Left forelimb (tissue), 1 donor: ENCODE measurements at places on chromosomes 12 and 14.

DNA sequence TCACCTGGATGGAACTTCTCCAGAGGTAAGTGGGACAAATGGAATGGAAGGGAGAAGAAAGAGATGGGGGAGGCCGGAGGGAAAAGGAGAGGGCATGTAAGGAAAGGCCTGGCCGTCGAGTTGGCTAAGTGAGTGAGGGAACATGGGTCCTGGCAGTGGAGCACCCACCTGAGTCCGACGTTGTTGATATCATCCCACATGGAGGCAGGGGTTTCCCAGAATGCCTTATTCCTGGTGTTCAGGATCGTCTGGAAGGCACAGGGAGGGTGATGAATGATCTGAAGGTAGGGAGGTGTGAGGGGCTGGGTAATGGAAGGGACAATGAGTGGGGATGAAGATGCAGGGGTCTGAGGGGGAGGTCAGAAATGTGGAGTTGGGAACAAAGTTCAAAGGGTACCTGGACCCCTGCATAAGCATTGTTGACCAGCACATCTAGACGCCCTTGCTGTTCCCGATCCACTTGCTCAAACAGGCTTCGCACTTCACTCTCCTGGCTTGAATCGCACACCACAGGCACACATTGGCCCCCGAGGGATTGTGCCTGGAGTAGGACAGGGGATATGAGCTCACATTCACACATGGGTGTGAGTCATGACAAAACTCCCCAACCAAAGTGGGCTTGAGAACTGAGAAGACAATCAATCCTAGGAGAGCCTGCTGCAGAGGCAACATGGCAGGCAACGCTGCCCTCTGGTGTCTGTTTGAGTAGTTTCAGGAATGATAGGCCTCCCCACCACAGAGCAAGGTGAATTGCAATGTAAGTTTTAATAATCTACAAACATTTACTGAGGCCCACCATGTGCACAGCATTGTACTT, 3.0 kb downstream of the DHRS1 start:
- DNase-seq, result no peak

- DNase-seq, result no peak
Measured at GRCh38 chr12:40515041-40515816, 177.0 kb upstream of the CNTN1 start.

DNA sequence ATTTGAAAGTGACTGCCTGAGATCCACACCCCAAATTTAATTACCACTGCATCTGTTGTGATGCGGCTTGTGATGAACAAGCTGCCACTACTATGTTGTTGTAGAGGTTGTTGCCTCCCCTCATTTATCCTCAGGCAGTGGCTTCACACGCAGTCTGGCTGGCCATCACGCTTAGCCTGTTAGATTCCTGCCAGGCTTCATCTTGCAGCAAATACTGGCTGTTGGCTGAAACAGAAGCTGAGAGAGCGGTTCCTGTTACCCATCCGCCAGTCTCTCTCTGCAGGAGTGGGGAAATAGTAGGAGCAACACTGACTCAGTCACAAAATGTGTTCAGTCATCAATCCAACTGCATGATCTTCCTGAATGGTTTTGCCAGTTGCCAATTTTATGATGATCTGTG, 934.4 kb downstream of the FLRT2 start:
- no peak for DNase-seq

GRCh38 chr14:100234511-100234910, 4.4 kb upstream of the YY1 start:
- no peak for DNase-seq

DNA sequence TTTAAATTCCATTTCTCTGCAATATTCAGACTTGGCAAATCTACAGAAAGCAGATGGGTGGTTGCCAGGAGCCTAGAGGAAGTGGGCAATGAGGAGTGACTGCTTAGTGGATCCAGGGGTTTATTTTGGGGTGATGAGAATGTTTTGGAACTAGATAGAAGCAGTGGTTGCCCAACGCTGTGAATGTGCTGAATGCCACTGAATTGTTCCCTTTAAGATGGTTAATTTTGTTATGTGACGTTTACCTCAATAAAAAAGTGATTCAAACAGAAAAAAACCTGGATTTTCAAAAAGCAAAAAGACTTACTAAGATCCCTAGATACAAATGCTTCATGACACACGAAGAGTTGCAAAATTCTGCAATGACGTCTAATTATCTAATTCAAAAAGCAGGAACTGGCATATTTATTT, 34.2 kb downstream of the DAO start:
- DNase-seq, result no peak

GRCh38 chr12:120162763-120163162, 31.8 kb downstream of the GCN1 start:
- DNase-seq, result no peak

DNA sequence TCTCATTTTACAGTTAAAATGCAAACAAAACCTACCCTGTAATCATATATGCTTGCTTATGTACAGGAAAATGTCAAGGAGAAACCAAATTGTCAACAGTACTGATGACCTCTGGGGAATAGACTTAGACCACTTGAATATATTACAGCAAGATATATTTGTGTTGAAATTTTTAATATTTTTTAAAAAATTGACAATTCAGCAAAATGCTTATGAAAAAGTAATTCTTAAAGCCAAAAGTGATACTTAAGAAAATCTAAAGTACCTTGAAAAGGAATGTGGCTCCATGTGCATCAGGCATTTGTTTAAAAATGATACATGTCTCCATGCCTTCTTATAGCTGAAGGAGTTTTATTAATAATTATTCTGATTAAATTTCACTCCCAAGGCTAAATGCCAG, 49.2 kb downstream of the PTPN21 start:
- DNase-seq, result no peak

DNA sequence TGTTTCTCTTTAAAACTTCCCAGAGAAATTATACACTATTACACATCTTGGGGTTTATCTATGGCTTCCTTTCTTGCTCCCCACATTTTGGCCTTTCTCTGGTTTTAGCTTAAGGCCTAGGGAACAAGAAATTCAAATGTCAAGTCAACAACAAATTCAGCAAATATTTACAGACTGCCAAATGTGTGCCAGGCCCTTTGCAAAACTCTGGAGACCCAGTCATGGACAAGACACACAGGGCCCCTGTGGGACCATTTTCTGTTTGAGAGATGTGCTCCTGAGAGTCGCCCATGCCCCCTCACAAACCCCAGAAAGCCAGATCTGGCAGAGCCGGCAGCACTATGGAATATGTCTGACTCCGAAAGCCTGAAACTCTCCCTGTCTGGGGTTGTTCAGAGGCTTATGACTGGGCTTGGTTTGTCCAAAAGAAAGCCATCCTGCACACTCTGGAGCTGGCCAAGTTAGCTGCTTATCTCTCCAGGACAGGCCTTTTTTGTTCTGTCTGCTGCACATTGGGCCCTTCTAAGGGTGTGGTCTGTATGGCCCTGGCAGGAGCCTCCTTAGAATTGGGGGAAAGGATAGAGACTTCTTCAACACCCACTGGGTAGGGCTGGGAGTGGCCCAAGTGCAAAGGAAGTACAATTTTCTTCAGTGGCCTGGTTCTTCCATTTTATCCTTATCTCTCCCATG, 1.1 kb upstream of the KRT3 start:
- no peak for DNase-seq

- no peak for DNase-seq
Measured at GRCh38 chr12:104513681-104514080, 56.9 kb downstream of the CHST11 start.

GRCh38 chr12:117111821-117112595, 12.8 kb upstream of the TESC start:
- no peak for DNase-seq
